ENCODE measurements at places on chromosomes 16 and 17. TPM values are rescaled to one million over a fixed set of nuclear protein-coding genes. Genes with fewer than 3 reads are reported as not detected.

GRCh38 chr17:73074566-73074965 lies 17.9 kb downstream of the SLC39A11 start:
- DNase-seq, result no peak

The CCL8 gene
- not detected for total RNA-seq

- DNase-seq, result peak; percentile 29
These were observed 792 bp downstream of the PPP1R9B start for GRCh38 chr17:50149417-50150353.

The ZNHIT3 gene
- total RNA-seq, result 26.9 TPM

- DNase-seq, result no peak
These were observed 11.3 kb upstream of the SKAP1 start for GRCh38 chr17:48441231-48441711.

DNA sequence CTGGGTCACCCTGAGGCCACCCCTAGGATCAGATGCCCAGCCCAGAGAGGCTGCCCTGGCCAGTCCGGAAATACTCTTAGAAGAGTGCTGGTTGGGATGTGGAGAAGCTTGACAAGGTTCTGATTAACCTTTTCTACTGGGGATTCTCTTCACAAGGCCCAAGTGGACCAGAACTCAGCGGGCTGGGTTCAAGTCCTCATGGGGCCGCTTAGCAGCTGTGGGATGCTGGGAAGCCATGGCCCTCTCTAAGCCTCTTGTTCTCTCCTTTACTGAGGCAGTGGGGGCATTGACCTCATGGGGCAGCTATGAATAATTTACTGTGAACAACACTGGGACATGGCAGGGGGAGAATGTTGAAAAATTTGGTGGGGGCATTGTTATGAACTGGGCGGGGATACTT lies 92.8 kb downstream of the CYLD start:
- no peak for DNase-seq

The RHBDF2 gene
- total RNA-seq, result 1.4 TPM

DNA sequence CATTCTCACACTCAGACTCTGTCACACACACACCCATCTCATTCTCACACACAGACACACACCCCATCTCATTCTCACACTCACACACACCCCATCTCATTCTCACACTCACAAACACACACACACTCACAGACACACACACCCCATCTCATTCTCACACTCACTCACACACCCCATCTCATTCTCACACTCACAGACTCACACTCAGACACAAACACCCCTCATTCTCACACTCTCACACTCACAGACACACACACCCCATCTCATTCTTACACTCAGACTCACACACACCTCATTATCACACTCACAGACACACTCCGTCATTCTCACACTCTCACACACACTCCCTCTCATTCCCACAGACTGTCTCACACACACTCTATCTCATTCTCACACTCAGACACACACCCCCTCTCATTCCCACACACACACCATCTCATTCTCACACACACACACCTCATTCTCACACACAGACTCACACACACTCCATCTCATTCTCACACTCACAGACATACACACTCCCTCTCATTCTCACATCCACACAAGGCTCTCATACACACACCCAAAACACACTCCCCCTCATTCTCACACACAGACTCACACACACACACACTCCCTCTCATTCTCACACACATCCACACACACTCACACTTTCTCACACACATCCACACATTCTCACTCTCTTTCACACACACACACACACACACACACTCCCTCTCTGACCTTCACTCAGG lies 2.9 kb downstream of the ASGR1 start:
- DNase-seq, result no peak

DNA sequence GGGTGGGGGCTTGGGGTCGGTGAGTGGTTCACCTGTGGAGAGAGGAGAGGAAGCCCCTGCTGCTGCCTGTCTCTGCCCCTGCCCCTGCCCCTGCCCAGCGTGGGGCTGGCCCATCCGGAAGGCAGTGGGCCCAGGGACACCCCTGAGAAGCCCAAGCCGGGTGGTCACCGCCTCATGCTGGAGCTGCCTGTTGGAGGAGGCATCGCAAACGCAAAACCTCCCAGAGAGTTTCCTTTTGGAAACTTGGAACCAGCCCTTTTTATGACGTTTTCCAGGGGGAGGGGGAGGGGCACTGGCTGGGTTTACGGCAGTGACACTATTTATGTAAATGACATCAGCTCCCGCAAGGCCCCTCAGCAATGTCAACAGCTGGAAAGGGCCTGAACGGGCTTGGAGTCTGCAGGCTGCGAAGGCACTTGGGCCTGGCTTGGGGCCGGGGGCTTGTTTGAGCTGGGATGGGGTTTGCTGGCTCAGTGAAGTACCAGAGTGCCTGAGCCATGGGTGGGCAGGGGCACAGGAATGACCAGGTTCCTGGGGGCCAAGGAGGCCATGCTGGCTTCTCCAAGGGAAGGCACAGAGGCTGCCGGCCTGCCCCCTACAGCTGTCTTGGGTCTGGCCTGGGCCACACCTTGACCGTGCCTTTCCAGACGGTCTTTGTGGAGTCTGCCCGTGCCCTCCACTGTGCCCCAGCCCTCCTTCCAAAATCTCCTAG lies 219.5 kb downstream of the NTN1 start:
- DNase-seq, result peak; percentile 65

- DNase-seq, result no peak
These were observed 9.0 kb downstream of the KRT37 start for GRCh38 chr17:41415411-41415810.

The CRHR1 gene
- total RNA-seq, result not detected

DNA sequence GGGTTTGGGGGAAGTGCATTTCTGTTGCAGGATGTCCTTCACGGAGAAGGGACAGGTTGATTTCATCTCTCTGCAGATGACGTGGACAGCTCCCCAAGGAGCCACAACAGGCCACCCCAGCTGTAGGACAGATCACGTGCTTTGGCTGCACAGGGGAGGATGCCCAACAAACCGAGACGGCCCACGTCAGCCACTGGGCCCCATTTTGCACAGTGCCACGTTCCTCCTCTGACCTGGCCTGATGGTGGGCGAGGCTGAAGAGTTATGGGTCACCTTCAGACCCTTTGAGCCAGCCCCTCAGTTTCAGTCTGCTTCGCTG lies 9.0 kb upstream of the RHBDL3 start:
- DNase-seq, result no peak

DNA sequence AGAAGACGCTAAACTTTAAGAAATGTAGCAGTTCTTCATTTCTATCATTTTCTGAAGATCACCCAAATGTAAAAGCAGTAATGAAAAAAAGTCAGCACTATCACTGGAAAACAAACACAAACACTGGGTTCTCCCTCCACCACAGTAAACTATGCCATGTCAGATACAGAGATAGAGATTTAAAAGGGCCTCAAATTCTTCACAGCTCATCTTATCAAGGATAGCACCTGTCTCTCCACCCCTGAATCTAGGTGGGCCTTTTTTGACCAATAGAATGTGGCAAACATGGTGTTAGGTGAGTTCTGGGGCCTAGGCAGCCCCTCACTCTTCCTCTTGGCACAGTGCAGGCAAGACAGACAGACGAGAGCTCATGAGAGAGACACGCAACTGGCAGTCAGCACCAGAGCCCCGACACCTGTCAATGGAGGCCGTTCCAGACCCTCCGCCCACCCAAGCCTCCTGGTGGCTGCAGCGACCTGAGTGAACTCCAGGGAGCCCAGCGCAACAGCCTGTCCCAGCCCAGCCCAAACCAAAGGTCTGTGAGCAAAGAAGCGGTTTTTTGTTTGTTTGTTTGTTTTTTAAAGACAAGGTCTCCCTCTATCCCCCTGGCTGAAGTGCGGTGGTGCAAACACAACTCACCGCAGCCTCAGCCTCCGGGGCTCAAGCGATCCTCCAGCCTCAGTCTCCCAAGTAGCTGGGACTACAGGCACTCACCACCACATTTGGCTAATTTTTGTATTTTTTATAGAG lies 79.8 kb downstream of the TBC1D16 start:
- DNase-seq, result no peak

DNA sequence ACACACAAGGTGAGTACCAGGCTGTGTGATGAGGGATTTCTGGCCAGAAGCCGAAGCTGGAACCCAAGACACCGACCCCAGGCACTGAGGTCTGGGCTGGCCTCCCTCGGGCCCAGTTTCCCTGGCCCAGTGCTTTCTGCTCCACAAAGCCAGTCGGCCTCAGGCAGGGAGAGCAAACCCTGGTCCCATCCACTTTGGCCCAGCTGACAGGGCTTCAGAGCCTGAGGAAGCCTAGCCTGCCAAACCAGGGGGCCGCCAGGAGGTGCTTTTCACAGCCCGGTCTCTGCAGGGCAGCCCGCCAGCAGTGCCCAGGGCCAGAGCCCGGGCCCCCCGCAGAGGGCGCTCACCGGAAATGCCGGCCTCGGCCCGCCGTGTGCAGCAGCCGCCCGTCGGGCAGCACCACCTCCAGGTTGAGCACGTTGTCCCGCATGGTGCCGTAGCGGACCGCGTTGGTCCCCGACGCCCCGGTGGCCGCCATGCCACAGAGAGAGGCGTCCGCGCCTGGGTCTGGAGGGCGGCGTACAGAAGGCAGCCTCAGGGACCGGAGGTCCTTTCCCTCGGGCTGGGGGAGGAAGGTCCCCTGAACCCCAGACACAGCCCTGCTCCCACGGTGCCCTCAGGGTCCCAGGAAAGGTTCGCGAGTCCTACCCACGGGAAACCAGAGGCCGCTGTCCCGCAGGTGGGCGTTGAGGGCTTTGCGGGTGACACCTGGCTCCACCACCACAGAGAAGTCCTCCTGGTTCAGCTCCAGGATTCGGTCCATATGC lies 2.2 kb downstream of the LDHD start:
- DNase-seq, result no peak

DNA sequence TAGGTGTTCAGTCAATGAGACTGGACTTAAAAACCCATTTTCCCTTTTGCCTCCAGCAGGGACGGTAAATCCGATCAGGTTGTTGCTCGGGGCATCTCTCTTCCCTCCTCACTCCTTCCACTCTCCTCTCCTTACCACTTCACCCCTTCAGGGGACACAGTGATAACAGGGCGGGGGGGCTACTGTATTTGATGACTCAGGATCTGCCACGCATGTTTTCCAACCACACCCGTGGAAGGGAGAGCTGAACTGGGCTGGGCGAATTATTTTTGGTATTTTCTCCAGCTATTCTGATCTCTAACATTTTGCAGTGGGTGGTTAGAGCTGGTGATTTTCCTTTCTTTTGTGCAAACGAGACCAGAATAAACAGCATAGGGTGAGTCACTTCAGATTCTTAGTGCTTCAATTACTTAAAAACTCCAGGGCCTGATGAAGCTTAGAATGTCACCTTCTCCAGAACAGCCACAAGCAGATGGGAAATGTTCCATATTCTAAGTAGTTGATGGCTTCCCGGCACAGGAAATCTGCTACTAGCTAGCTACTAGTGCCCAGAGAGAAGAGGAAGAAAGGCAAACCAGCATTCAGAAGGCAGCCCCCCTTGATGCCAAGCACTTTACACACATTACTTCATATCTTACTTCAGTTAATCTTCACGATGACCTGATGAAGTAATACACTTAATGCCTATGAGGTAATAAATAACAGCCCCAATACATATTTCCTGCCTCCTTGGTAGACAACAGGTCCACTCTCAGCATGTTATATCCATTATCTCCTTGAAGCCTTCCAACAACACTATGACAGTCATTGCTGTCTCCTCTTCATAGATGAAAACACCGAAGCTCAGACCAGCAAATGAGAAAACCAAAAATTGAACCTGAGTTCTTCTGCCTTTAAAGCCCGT lies 74.1 kb downstream of the ASIC2 start:
- DNase-seq, result peak; percentile 12

DNA sequence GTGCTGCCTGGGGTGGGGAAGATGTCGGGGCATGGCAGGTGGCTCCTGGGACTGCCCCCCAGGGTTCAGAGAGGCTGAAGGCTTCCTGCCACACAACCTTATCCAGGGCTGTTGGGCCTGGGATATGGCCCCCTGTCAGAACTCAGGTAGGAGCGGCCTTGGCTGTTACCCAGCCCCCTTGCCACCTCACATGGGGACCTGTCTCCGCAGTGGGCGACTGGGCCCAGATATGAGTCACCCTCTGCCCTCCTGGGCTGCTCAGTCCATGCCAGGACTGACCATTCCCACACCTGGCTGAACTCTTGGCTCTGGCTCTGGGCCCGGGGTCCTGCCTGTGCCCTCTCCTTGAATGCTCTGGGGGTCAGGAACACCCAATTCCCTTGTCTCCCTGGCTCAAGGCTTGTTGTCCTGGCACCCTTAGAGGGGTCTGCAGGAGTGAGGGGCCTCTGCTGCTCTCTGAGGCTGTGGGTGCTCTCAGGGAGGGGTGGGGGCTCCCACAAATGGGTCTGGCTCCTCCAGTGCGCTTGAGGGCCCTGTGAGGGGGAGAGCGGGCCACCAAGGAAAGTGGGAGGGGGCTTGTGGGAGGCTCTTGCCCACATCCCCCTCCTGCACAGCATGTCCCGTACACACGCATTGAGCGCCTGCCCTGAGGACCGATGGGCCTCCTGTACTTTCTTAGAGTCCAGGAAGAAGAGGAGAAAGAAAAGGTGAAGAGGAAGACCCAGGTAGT lies 36.0 kb downstream of the LGALS9 start:
- no peak for DNase-seq

GRCh38 chr17:17737961-17738894 lies 57.0 kb downstream of the RAI1 start:
- no peak for DNase-seq

- DNase-seq, result no peak
These were observed 120.2 kb downstream of the METRNL start for GRCh38 chr17:83199500-83200201.

DNA sequence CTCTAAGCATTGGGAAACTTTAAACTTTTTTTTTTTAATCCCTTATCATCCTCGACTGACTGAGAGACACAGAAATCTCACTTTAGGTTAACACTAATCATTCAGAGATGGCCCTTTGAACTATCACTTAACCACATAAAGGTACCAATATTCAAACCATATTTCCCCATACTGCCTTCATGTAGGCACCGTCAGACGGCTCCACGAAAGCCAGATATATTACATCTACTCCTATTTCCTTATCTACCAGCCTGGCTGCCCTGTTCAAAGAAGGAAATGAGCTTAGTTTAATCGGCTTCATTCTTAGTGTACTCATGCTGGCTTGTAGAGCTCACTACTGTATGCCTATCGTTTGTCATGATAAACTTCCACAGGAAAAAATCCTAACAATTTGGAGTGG lies 270.9 kb downstream of the CEP112 start:
- DNase-seq, result no peak
